ENCODE measurements at places on chromosomes 13 and 19. TPM values are rescaled to one million over a fixed set of nuclear protein-coding genes. Genes with fewer than 3 reads are reported as not detected.

The CCDC122 gene
- 4.6 TPM for total RNA-seq

- no peaks in the 10 kb centered on the region for H3K27me3 ChIP-seq
- DNase-seq: no peak
- no peak overlapping the region for H3K27ac ChIP-seq
- H3K4me1 ChIP-seq: no peaks in the 10 kb centered on the region
- H3K4me3 ChIP-seq: no peak overlapping the region
- no peaks in the 10 kb centered on the region for H3K36me3 ChIP-seq
Observed at GRCh38 chr13:111242585-111242984, 77.9 kb upstream of the TEX29 start.

DNA sequence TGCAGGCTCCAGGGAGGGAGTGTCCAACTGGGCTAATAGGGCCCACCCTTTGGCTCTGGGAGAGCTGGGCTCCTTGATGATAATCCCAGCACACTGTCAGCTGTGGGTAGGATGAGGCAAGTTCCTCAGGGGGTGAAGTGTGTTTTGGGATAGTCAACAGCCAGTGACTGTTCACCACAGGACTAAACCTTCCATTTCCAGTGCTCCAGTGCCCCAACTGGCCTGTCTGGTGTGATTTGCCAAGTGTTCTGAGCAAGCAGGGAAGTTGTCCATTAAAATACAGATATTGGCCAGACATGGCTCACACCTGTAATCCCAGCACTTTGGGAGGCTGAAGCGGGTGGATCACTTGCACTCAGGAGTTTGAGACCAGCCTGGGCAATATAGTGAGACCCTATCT is 150.9 kb downstream of the TM9SF2 start:
- DNase-seq: no peak
- no peak overlapping the region for H3K4me3 ChIP-seq
- H3K36me3 ChIP-seq: no peaks in the 10 kb centered on the region
- no peaks in the 10 kb centered on the region for H3K27me3 ChIP-seq
- no peaks in the 10 kb centered on the region for H3K4me1 ChIP-seq

DNA sequence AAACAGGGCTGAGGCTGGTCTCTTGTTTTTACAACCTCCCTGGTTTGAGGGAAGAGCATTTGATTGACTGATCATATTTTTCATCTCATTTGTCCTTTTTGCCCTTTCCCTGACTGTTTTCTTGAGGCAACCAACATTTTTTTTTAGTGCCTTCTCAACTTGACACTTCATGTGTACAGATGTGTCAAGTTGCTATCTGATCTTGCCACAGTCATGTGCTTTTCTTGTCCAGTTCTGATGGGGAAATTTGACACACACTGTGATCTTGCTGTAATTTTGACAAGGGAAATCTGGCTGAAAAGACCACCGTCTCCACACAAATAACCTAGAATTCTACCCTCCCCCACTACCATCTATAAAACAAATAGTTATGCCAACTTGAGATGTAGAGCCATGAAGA is 329.6 kb downstream of the KCTD12 start:
- H3K4me1 ChIP-seq: no peaks in the 10 kb centered on the region
- no peaks in the 10 kb centered on the region for H3K27me3 ChIP-seq
- DNase-seq: no peak
- H3K27ac ChIP-seq: no peak overlapping the region
- no peak overlapping the region for H3K4me3 ChIP-seq
